Epithelial cell of prostate (primary cell): ENCODE measurements at places on chromosomes 2 and 18.

- DNase-seq: no peak
These were observed 7.6 kb upstream of the LPIN1 start for GRCh38 chr2:11738589-11739436.

DNA sequence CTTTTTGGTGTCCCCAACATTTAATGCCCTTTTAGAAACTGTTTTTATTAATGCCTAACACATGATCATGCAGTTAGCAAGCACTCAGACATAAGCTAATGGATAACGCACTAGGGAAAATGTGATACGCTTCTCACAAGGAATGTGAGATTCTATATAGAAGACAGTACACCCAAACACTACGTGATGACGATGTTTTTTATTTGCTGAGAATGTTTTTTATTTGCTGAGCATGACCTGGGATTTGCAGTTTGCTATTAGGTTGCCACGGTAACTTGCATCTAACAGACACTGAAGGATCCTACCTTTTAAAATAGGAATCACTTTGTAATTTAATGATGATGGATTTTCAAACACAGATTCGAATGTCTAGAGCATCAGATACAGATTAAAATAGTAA lies 4.9 kb downstream of the SMC6 start:
- DNase-seq: no peak

- DNase-seq: no peak
These were observed 73.6 kb downstream of the DDX1 start for GRCh38 chr2:15665067-15665942.

DNA sequence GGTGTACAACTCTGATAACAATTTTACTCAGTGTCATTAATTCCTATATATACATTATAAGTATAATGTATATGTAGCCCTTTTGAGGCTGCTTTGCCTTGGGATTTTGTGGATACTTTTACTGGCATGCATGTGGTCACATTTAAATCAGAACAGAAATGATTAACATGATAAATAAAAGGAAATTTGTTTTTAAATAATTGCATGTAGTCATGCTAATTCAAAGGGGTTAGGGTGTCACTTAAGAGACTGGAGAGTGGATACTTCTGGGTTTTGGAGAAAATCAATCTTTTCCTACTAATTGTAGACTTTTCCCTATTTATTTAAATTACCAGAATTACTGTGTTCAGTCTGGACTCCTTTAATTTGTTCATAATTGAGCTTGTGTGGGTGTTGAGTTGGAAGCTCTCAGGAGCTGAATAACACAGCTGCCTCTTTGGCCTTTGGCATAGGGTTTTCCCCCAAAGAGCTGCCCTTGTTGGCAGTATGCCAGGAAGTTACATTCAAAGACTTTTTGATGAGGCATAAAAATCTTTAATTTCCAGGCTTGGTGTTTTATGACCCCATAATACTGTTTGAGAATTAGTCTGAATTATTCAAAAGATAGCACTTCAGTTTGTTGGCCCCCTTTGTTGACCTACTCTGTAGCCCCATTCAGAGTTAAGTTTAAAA lies 484.7 kb upstream of the NRP2 start:
- DNase-seq: no peak

DNA sequence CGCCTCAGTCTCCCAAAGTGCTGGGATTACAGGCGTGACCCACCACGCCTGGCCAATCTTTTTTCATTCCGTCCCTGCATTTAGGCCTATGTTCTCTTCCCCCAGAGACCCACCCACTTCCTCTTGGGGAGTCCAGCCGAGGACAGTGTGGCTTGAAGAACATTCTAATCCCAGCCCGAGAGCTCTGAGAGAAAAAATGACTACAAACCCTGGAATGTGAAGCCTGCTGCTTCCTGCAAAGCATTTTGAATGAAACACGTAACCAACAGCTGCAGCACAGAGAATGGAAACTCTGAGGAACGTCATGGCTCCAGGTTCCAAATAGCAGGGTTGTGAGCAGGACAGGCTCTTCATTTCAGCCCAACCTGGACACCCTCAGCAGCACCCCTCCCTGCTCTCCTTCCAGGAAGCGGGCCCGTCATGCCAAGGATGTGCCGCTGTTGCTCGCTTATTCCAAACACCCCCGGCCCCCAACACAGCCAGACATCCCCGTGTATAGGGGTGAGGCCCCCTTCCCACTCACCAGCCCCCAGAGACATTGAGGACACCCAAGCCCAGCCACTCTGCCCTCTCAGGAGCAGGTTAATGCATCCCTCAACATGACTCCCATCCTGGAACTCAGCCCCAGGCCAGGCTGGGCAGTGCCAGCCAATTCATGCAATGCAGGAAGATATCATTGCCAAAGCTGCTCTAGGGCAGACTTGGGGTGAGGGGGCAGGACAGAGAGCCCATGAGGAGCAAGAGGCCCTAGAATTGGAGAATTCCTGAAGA lies 139.8 kb downstream of the ZFP36L2 start:
- peak; percentile 95 for DNase-seq

DNA sequence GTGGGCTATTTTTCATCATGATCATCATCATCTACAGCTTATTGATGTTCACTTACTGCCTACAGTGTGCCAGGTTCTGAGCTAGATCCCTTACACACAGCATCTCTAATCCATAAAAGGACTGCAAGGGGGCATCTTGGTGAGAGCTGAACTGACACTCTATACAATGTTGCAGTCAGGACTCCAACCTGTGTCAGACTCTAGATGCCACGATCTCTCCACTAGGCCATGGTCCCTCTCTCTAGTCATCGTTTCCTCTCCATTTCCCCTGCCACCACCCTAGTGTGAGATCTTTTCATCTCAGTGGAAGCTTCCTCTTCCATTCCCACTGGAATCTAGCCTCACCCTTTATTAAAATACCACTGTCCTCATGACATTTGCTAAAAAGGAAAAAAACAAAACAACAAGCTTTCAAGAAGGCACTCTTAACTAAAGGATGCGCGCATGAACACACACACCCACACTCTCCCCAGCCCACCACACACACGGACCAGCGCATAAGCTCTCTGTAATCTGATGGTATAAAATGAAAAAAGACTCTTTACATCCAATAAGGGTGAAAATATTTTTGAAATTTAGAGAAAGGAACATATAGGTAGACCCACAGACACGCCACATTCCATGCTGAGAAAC lies 93.4 kb upstream of the THOC1 start:
- no peak for DNase-seq

DNA sequence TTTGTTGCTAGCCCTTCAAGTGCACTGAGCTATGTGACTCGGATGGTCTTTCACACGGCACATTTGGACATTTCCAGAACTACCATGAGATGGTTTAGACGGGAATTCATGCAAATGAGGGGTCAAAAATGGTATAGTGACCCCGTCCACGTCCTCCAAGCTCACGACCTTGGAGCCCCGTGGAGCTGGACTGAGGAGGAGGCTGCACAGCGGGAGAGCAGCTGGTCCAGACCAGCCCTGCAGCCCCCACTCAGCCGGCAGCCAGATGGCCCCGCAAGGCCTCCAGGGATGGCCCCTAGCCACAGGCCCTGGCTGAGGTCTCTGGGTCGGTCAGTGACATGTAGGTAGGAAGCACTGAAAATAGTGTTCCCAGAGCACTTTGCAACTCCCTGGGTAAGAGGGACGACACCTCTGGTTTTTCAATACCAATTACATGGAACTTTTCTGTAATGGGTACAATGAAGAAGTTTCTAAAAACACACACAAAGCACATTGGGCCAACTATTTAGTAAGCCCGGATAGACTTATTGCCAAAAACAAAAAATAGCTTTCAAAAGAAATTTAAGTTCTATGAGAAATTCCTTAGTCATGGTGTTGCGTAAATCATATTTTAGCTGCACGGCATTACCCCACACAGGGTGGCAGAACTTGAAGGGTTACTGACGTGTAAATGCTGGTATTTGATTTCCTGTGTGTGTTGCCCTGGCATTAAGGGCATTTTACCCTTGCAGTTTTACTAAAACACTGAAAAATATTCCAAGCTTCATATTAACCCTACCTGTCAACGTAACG lies 88.8 kb downstream of the EPAS1 start:
- peak; percentile 26 for DNase-seq

DNA sequence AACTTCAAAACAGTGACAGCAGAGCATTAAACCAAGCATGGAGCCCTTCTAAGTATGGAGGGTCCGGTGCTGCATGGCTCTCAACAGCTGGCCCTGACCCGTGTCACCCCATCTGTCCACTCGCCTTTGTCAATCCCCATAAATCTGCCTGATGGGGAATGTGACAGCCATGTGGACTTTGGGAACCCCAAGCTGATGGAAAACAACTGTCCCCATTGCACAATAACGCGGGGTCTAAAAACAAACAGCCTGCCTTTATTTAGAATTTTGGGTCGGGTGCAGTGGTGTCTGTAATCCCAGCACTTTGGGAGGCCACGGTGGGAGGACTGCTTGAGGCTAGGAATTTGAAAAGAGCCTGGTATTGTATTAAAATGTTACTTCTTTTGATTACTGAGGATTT lies 17.1 kb upstream of the THADA start:
- no peak for DNase-seq

DNA sequence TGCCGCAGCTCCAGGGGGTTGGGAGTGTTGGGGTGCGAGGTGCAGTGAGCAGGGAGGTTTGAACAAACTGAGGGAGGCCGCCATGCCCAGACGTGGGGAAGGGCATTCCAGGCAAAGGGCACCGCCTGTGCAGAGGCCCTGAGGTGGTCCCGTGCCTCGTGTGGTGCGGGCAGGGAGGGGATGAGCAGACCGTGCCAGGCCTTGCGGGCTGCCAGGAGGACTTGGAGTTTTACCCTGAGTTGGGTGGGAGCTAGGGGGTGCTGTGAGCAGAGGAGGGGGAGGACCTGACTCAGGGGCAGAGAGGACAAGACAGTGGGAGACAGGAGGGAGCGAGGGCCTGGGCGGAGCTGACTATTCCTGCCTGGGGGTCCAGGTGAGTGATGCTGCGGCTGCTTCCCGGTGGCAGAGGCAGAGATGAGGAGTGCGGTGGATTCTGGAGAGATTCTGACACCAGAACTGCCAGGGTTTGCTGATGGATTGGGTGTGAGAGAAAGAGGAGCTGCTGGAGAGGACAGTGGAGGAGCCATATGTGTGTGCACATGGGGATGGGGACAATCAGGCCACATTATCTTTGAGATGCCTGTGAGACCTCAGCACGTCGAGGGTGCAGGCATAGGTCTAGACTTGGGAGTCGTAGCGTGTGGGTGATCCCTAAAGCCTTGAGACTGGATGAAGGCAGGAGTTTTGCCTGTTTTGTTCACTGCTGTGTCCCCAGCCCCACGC lies 23.4 kb downstream of the ZAP70 start:
- DNase-seq: no peak

- DNase-seq: no peak
These were observed 8.0 kb upstream of the CFAP221 start for GRCh38 chr2:119536211-119536610.

- no peak for DNase-seq
These were observed 235.0 kb downstream of the MBD5 start for GRCh38 chr2:148255929-148256328.

DNA sequence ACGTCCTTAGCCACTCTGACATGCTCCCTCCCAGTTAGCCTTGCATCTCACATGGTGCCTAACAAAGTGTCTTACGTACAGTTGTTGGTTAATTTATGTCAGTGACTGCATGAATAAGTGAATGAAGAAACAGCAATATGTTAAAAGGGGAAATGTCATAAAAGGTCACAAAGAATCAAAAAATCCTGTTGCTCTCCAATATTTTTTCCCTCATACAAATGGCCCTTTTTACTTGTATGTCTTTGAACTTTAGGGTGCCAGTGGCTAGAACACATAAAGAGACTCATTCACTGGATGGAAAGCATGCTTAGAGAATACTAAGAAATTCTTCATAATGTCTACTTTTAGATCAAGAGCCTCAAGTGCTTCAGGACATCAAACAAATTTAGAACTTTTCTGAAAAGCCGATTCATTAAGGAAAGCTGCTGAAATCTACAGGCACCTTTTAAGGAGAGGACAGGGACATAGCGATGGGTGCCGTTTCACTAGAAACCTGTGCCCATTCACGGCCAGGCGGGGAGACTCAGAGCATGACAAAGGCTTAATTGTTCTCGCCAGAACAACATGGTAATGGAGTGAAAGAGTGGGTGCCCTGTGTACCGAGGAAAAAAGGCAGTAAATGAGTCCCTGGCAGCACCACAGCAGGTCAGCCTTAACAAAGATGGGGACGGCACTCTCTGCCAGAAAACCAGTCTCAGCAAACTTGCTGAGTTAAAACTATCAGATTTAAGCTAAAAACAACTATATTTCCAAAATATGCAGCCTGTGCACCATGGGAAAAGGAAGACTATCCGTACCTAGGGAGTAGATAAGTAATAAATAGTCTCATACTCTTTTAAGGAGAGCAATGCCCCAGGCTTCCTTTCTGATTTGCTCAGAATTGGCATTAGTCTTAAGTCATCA lies 71.6 kb upstream of the SPTBN1 start:
- DNase-seq: no peak

DNA sequence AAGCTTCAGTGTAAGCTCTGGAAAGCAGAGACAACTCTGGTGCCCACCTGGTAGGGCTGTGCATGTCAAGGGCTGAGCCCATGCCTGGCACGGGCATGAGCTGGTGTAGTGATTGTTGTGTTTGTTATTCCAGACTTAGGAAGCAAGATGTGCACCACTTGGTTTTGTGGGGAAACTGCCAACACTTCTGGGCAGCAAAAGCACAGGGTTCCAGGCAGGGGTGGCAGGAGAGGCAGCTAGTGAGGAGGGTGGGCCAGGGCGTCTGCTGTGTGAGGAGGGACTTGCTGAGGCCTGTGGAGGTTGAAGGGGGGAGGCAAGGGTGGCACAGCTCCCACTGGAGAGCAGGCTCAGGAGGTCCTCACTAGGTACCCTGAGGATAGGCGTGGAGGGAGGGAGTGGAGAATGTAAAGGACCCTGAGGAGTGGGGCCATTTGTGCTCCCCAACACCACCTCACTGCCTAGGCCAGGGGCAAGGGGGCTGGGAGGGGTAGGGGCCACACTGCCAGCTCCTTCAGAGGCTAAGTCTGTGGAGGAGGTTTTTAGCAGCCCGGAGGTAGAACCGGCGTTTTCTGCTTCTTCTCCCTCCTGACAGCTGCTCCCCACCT lies 104.0 kb upstream of the POU3F3 start:
- no peak for DNase-seq

GRCh38 chr2:205731583-205731981 lies 49.3 kb downstream of the NRP2 start:
- DNase-seq: no peak
